ENCODE measurements at places on chromosomes 11 and 22.

GRCh38 chr11:15113381-15113780 lies 1.3 kb upstream of the INSC start:
- no peak for DNase-seq

- no peak for DNase-seq
Measured at GRCh38 chr11:30046578-30046945, 29.7 kb upstream of the KCNA4 start.

- DNase-seq: no peak
Measured at GRCh38 chr11:34158661-34159060, 53.2 kb downstream of the NAT10 start.

DNA sequence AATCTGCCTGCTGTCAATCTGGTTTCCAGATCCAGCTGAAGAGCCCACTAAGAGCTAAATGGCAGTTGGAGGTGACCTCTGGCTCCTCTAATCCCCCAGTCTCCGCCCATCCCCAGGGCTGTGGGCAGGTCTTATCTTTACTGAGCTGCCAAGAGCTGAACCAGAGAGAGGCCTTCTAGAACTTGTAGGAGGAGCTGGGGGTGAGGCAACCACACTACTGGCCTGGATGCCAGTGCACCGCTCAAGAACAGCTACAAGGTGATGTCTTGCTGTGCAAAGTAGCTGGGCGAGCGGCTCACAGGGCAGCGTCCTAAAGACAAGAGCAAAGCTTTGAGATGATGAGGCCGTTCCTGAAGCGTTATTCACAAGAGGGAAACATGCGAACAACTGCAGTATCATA lies 374.6 kb downstream of the CTTN start:
- DNase-seq: no peak

GRCh38 chr11:100769165-100769564 lies 82.1 kb downstream of the ARHGAP42 start:
- no peak for DNase-seq

DNA sequence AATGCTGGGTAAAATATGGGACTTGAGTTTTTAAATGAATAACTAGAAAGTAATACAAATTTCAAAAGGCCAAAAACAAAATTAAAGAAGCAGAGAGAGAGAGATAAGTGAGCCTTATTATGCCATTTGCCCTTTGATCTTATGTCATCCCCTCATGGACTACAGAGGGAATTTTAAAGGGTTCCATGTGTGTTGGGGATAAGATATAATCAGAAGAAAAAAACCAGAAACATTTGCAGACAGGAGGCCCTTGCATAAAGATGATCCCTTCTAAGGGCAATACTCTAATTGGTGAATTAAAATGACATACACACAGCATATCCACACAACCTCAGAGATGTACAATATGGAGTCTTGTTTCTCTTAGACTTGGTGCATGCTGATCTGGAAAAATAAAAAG lies 406.6 kb upstream of the LARGE1 start:
- no peak for DNase-seq

DNA sequence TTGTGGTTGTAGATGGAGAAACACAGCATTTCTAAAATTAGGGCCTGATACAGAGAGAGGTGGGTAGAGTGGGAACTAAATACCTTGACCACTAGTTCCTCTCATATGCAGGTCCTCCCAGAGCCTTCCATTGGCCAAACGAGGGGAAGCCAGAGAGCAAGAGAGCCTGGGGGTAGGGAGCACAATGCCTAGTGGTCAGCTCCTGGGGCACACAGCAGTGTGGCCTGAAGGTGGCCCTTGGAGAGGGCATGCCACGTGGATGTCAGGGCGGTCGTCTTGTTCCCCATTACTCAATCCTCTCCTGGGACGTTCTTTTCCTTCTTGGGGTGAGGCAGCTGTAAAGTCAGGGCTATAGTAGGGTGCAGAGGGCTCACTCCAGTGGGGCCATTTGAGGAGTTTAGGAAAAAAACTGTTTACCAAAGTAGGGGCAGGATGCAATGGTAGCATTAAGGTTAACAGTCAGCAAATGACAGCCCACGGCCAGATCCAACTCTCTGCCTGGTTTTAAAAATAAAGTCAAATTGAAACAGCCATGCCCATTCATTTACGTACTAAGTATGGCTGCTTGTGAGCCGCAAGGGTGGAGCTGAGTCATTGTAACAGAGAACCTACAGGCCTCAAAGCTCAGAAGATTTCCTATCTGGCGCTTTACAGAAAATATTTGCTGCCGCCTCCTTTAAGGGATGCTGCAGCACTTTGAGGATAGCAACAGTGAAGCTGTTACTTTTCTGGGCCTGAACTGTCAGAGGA lies 7.6 kb downstream of the MYO18B start:
- DNase-seq: no peak

- DNase-seq: no peak
Measured at GRCh38 chr22:16967453-16968217, 40.4 kb downstream of the GAB4 start.

- no peak for DNase-seq
Measured at GRCh38 chr11:122337704-122338103, 221.7 kb upstream of the BLID start.

DNA sequence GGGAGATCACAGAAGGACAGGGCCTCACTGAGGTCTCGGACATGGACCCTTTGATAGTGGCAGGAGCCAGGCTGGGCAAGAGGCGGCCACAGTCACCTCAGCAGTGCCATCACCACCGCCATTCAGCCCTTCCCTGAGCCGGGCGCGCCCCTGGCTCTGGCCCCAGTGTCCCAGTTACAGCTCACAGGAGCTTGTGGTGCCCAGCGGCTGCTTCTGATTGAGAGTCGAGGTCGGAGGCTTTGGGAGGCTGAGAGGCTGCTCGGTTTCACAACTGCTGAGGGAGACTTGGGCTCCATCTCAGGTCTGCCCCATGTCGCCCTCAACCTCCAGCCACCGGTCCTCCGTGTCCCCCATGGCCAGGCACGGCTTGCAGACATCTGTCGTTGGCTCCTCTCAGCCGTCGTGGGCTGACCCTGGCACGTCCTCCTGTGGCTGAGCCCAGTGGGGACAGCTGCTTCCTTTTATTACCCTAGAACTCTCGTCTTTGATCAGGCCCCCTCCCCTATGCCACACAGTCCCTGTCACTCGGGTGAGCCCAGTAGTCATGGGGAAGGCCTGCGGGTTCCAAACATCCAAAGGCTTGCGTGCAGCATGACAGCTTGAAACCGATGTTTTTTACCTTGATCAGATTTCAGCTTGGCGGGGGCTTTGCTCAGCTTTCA lies 28.4 kb upstream of the PPP6R3 start:
- no peak for DNase-seq

DNA sequence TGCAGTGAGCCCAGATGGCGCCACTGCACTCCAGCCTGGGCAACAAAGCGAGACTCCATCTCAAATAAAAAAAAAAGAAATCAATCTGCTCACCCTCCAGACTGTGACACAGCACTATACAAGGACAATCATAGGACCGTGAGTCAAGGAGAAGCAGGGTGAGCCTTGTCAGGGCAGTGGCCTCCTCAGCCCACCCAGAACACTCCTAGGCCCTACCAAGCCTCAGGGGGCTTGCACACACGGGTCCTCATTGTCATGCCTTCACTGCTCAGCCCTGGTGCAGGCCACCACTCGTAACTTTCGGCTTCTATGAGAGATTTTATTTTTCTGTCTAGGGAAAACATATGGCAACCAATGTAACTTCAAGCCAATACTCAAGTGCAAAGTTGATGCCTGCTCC lies 35.8 kb downstream of the DGCR2 start:
- no peak for DNase-seq

GRCh38 chr11:110529043-110529442 lies 99.3 kb downstream of the FDX1 start:
- DNase-seq: no peak

DNA sequence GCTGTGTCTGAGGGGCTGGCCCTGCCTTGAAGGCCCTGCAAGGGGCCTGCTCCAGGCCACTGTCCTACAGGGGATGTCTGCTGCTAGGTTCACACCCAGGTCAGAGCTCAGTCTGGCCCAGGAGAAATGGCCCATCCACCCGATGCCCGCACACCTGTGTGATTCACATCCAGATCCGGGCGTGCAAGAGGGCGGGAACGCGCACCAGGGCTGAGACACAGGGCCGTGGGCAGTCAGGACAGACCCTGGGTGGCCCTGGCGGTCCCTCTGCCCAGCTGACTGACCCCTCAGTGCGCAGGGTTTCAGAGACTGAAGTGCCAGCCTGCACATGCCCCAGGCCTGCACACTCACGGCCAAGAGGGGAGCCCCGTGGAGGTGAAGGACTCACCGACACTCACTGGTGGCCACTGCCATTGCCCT lies 7.4 kb downstream of the TOLLIP start:
- DNase-seq: no peak

- DNase-seq: no peak
Measured at GRCh38 chr11:28107191-28107749, 686 bp downstream of the KIF18A start.

GRCh38 chr22:25069758-25070481 lies 117.4 kb downstream of the KIAA1671 start:
- no peak for DNase-seq

DNA sequence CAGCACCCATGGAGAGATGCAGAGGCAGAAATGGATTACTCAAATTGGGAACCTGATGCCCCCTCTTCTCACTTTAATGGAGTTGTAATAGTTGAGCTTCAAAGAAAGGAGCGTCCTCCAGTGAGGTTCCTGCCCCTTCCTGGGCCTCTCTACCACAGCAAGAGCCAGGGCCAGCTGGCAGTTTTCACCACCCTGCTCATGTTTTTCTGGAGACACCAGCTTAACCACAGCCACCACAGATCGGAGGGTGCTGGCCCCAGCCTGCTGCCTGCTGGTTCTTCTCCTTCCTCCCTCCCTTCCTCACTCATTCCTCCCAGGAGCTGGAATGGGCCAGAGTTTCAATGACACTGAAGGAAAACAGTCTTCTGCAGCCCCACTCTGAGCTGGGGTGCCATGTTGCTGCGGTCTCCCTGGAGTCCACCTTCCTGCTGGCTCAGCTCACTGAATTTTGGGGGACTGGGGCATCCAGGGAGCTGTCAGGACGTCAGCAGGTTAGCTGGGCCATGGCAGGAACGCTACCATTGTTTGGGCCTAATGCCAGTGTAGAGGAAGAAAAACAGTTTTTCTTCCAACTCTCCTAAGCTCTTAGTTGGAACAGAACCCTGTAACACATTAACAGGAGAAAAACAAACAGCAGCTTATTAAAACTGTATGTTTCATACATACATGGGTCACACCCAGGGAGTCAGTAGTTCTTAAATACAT lies 57.7 kb downstream of the TRAF6 start:
- DNase-seq: no peak

DNA sequence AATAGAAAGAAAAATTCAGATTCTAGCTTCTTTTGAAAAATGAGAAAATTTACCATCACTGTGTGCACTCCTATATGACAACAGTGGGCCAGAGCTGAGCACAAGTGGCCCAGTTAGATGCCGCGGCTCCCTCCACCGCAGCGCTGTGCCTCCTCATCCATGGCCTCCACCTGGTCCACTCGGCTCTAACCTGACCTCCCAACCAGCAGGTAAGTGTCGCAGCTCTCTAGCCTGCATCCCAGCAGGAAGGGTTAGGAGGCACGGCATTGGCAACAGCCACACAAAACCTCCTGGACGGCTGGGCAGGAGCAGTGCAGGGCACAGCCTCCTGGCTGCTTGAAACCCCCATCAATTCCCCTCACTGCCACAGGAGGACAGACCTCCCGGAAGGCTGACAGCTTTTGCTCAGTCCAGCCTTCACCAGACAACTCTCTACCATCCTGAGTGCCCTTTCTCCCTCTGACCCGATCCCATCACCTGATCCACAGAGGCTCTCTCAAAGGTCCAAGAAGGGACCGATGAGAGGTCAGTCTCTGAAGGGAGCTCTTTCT lies 76.1 kb downstream of the RPL27A start:
- no peak for DNase-seq

DNA sequence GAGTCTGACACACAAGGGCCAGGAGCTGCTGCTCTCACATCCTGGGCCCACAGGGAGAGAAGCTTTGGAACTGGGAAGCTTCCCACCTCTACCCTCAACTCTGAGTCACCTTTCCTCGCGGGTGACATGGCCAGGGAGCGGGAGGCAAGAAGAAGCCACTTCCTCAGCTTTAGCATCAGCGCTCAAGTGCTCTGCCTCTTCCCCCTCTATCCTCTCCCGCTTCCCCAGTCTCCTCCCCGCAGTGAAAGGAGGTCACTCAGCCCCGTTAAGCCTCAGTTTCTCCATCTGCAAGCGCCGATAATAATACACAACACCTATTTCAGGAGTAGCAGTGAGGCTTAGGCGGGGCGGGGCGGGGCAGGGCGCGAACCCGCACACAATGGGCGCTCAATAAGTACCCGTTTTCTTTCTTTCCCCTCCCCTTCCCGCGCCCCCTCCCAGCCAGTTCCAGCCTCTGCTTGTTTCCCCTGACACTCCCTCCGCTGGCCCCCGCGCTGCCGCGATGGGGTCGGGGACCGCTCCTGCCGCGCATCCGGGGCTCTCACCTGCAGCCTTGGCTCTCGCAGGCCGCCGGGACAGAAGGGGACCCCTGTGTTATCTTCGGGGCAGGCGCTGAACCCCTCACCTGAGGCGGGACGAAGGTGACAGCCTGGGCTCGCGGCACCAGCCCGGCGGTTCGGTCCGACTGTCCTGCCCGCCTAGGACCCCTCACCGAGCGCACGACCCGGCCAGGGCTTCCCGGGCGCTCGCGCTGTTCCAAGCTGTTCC lies 892 bp downstream of the GDPD5 start:
- no peak for DNase-seq

GRCh38 chr22:23176645-23177027 lies 3.7 kb upstream of the BCR start:
- DNase-seq: no peak

- no peak for DNase-seq
Measured at GRCh38 chr11:61140416-61140815, 20.8 kb downstream of the VPS37C start.

GRCh38 chr11:123479048-123479837 lies 49.2 kb downstream of the GRAMD1B start:
- no peak for DNase-seq

- no peak for DNase-seq
Measured at GRCh38 chr11:123314972-123315371, 115.1 kb upstream of the GRAMD1B start.

- DNase-seq: no peak
Measured at GRCh38 chr11:79626135-79627075, 185.6 kb upstream of the TENM4 start.

DNA sequence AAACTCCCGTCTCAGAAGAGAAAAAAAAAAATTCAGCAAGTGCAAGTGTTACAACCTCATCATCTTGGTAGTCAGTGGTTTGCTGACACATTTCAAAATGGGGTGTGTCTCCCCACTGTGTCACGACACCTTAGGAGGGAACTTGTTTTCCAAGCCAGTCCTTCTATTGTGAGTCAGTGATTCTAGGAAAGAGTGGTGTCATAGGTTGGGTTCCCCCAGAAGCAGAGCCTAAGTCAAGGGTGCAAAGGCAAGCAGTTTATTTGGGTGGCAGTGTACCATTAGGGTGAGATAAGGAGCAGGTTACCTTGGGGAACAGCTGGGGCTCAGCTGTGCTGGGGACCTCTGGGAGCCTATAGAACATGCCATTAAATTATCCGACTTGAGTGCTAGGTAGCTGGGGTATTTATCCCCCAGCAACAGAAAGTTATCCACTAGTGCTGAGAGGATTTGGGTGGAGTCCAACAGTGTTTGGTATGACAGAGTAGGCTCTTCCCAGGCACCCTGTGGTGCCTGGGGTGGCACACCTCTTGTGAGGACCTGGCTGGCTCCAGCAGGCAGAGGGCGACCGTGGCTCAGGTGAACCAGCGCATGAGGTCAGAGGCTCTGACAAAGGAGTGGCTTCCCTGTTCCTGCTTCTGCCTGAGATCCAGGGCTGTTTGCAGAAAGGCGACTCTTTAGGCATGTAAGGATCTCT lies 41.7 kb downstream of the KIAA1671 start:
- no peak for DNase-seq

GRCh38 chr11:130904380-130904779 lies 11.9 kb downstream of the SNX19 start:
- DNase-seq: no peak

- DNase-seq: no peak
Measured at GRCh38 chr11:126927623-126928022, 72.9 kb downstream of the KIRREL3 start.
